ENCODE measurements at places on chromosomes 3 and 15. TPM values are rescaled to one million over a fixed set of nuclear protein-coding genes. Genes with fewer than 3 reads are reported as not detected.

The PSMD2 gene
- 711 TPM for total RNA-seq

The LRRN1 gene
- total RNA-seq: not detected

The OSBPL10 gene
- total RNA-seq: 13.9 TPM

The PEX5L gene
- total RNA-seq: 9.3 TPM

The DUOXA2 gene
- not detected for total RNA-seq
